Esophagus squamous epithelium (tissue), 5 donors: ENCODE measurements at places on chromosomes 3 and 15. TPM values are rescaled to one million over a fixed set of nuclear protein-coding genes. Genes with fewer than 3 reads are reported as not detected.

The ACTC1 gene
- 0.09 TPM for total RNA-seq

DNA sequence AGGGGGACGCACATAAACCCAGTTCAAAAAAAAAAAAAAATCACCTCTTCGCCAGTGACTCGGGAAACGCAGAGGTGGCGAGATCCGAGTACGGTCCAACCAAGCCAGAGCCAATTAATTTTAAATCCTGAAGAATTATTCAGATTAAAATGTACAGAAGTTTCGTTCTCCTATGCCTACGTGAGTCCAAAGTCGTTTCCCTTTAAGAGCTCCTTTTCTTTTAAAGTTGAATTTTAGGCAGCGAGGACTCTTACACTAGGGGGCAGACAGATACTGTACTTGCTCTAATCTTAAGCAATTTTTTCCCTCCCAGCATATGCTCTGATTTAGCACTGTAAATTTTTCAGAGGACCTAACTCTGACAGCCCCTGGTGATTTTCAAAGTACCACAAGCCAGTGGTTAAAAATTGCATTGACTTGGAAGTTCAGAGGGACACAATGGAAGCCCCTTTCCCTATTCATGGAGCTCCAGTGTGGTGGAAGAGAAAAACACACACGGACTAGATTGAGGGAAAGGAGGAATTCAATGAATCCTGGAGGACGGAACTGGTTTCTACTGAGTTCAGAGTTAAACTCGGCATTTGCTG is 3.3 kb upstream of the NR2F2 start:
- DNase-seq = no peak

GRCh38 chr15:85710340-85710842 is 84.3 kb downstream of the KLHL25 start:
- no peak for DNase-seq

The LYZL4 gene
- not detected for total RNA-seq

The SEC61A1 gene
- total RNA-seq = 99.9 TPM

DNA sequence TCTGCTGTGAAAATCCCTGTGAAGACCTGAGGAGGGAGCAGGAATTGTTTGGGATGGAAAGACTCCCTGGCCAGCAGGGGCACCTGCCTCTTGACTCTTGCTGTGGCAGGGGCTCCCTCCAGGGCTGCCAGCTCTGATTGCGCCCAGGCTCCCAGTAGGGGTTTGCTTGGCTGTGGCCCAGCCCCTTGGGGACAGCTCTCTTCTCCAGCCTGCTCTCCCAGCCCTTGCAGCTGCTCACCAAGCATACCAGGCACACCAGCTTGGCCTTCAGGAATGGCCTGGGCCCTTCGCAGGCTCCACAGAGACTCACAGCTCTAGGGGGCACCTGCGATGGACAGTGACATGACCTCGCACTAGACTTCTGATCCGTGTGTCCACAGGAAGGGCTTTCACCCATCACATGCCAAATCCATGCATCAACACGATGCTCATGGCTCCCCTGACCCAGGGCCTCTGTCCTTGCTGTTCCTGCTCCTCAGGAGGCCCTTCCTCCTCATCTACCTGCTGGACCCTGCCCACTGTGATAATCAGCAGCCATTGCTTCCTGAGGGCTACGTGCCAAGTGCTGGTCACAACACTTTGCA is 61.8 kb downstream of the SCN5A start:
- DNase-seq = no peak

- no peak for DNase-seq
Observed at GRCh38 chr15:90015294-90015693, 14.2 kb downstream of the ZNF710 start.

DNA sequence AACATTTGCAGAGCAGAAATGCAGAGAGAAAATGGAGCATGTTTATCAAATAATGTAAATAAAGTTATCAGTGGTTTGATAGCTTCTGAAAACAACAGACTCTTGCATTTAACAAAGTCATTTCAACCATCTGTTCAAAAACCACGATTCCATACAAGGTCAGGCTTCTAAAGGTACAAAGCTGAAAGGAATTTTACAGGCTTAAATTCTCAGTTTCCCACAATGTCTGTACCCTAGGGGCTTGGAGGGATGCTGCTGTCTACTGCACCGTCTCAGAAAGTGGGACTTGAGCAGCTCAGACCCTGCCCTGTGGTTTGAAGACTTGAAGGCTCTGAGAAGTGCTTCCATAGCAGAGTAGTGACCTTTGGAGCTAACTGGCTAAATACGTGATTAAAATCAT is 30.4 kb upstream of the TM4SF1 start:
- DNase-seq = no peak

- DNase-seq = no peak
Observed at GRCh38 chr15:101062471-101063171, 143.5 kb downstream of the LRRK1 start.

The IL20RB gene
- total RNA-seq = 110 TPM

GRCh38 chr15:83289160-83289559 is 4.7 kb upstream of the BNC1 start:
- DNase-seq = no peak

DNA sequence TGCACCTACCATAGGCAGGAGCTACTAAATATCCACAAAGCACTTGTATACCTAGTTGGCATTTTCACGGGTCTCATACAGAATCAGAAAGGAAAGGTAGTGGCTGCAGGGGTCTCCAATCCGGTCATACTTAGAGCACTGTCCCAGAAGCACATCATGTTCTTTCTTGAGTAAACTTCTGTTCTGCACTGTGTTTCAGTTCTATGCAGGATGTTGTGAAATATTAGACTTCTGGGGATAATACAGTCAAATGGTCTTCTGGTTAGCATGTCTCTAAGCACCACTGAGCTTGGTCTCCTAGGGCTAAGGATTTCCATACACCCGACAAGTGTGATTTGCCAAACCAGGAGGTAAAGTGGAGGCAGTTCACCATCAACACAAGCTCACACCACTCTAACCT is 27.9 kb downstream of the MINDY4B start:
- DNase-seq = no peak

GRCh38 chr15:39108021-39108420 is 472.9 kb upstream of the THBS1 start:
- DNase-seq = no peak
